ENCODE measurements at places on chromosomes 16 and 17.

DNA sequence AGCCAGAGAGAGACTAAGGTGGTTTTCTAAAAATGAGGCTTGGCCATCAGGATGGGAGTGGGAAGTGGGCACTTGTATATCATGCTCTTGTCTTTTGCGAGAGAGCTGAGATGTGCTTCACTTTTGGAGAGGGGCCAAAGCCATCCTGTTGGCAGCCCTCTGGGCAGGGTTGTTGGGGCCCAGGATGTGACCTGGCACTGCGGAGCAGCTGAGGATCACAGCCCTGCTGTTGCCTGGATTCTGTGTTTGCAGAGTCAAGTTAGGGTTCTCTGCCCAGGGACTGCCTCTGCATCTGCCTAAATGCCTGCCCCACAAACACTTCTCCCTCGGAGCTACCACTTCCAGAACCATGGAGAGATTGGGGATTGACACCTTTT is 71.2 kb downstream of the PLD6 start:
- DNase-seq: no peak

DNA sequence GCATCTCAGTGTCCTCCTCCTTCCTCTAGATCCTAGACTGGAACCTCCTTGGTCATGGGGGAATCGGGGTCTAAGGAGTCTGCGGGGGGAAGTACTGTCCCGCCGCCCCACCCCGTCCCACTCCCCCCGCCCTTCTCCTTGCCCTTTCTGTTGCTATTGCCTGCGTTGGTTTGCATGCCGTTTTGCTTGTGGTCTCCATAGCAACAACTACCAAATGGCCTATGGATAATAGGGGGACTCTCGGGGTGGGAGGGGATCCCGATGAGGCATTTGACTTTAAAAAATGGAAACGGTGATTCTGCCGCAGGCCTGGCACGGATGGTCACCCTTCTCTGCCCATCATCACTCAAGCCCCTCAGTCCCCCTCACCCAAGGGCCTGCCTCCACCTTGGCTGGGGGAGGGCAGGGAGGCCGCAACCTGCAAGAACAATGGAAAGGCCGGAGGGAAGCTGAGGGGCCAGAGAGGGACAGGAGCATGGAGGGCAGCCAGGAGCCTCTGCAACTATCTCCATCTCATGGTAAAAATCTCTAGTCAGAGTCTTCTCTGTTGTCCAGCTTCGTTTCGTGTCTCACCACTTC is 231.4 kb upstream of the TNRC6C start:
- no peak for DNase-seq

DNA sequence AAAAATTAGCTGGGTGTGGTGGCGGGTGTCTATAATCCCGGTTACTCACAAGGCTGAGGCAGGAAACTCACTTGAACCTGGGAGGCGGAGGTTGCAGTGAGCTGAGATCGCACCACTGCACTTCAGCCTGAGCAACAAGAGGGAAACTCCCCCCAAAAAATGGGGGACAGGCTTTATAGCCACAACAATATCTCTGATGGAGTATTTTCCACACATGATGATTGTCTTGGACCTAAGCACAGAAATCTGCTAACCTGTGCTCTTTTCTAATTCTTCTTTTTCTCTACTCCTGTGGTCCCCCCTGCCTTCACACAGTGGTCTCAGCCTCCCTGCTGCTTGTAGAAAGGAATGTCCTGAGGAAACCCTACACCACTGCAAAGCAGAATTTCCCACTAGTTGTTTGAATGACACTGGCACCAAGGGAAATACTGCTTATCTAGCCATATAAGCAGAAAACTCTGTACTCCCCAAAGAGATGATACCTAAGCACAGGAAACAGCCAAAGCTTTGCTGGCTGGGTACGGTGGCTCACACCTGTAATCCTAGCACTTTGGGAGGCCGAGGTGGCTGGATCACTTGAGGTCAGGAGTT is 117.6 kb downstream of the USP31 start:
- no peak for DNase-seq

- DNase-seq: no peak
Measured at GRCh38 chr17:38611070-38611786, 5.5 kb upstream of the SRCIN1 start.

DNA sequence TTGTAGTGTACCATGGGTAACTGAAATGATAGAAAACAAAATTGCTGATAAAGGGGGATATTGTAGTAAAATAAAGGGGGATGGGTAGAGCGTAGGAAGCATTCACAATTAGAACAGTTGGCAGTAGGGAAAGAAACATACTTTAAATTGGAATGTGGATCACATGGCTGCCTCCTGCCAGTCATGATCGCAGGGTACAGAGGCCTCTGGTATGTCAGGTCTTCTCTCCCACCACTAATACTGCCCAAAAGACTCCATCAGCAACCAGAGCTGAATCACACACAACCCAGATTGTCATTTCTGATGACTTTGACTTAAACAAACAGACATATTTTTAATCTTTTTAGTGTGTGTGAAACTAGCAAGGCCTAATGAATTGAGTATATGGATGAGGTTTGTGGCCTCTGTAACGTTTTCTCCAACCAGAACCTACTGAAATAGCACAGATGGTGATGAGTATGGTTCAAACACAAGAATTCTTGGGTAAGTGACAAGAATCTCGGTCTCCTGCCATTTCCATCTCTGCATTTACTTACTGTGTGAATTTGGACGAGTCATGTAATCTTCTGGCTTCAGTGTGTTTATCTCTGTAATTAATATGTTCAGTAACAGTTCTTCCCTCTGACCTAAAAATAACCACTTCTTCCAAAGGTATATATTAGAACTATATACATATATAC is 112.6 kb downstream of the USP22 start:
- no peak for DNase-seq

DNA sequence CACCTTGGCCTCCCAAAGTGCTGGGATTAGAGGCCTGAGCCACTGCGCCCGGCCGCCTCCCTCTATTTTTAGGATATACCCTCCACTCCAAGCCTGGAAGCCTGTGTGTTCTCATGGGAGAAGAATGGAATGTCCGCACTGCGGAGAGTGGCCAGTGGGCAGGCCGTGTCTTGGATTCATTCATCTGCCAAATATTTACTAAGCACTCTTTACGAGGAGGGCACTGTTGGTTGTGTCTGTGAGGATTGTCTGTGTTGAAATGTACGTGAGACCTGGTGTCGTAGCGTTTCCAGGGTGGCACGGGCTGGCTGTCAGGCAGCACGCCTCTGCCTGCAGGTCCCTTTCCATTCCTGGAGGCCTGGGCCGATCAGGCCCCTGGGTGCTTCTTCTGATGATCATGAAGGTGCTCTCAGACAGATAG is 19.2 kb downstream of the PGS1 start:
- no peak for DNase-seq

DNA sequence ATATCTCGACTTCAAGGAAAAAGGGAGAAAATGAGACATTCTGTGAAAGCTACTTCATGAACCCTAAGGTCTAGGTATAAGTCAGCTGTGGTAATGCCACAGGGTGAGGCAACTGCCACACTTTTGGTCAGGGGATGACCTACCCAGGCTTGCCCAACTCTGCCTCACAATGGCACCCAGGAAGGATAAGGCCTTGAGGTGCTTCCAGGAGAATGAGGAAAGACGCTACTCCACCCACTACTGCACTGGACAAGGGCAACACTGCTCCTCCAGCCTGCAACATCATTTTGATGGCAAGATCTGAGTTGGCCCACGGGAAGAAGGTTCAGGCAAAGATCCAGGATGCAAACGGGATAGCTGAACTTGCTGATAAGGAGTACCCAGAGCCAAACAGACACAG is 22.0 kb upstream of the GFOD2 start:
- no peak for DNase-seq

GRCh38 chr16:84726079-84726668 is 26.4 kb downstream of the USP10 start:
- peak; percentile 74 for DNase-seq

DNA sequence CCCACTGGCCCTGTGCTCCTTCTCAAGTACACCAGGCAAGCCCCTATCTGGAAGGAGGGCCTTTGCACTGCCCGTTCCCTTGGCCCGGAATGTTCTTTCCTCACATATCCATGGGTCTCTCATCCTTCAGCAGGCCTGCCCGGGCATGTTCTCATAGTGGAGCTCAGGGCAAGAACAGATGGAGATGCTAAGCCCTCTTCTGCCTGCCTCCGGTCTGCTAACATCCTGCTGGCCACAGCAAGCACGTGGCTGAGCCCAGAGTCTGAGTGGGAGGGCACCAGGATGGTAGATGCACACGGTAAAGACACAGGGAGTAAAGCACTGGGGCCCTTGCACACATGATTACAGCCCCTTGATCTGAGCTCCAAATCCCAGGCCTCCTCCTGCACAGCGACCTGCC is 19.8 kb upstream of the ANKRD40CL start:
- DNase-seq: no peak

- no peak for DNase-seq
Measured at GRCh38 chr17:67488161-67488560, 111.1 kb downstream of the PITPNC1 start.

DNA sequence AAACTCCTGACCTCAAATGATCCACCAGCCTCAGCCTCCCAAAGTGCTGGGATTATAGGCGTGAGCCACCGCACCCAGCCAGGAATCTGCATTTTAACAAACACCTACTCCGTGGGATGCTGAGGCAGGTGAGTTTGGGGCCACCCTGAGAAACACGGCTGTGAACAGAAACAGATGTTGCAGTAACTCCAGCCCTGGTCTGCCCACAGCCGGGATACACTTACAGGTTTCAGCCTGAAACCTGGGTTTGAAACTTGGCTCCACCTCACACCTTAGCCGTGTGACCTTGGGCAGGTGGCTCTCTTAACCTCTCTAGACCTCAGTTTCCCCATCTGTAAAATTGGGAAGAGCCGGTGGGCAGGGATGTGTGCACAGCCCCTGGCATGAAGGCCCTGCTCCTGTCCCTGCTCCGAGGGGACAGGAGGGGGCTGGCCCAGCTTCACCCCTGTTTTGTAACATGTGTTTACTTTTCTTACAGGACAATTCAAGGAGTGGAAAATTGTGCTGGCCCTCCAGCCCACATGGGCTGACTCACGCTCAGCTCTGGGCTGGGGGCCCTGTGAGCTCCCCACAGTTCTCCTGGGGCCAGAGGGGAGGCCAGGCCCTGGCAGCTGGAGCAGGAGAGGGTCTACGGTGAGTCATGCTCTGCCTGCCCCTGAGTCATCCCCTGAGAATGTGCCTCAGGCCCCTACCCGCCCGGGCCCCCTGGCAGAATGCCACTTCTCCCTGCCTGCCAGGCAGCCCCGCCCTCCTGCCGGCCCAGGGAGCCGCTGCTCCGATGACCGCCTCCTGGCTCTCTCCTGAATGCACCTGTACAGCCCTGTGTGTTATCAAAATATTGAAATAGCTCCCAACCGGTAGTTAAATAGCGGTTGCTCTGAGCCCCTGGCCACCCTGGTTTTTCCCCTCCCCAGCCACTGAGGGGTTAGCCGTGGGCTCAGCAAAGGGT is 7.7 kb upstream of the PPL start:
- no peak for DNase-seq

GRCh38 chr16:54355251-54355650 is 68.7 kb upstream of the IRX3 start:
- DNase-seq: no peak

DNA sequence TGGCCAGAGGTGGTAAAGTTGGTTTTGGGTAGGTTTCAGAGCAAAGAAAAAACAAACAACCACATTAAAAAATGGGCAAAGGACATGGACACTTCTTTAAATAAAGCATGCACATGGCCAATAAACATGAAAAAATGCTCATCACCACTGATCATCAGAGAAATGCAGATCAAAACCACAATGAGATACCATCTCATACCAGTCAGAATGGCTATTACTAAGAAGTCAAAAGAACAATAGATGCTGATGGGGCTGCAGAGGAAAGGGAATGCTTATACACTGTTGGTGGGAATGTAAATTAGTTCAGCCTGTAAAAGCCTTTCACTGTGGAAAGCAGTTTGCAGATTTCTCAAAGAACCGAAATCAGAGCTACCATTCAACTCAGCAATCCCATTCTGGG is 598.4 kb upstream of the SOX9 start:
- no peak for DNase-seq

DNA sequence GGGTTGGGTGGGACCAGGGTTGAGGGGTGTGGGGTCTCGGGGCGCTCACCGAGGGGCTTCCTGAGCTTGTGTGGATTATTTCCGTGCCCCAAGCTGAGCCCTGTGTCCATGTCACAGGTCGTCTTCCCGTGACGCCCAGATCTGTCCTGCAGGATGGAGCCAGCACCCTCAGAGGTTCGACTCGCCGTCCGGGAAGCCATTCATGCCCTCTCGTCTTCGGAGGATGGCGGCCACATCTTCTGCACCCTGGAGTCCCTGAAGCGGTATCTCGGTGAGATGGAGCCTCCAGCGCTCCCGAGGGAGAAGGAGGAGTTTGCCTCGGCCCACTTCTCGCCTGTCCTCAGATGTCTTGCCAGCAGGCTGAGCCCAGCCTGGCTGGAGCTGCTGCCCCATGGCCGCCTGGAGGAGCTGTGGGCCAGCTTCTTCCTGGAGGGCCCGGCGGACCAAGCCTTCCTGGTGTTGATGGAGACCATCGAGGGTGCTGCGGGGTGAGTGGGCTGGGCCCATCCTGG is 1.0 kb downstream of the TELO2 start:
- DNase-seq: peak; percentile 3

DNA sequence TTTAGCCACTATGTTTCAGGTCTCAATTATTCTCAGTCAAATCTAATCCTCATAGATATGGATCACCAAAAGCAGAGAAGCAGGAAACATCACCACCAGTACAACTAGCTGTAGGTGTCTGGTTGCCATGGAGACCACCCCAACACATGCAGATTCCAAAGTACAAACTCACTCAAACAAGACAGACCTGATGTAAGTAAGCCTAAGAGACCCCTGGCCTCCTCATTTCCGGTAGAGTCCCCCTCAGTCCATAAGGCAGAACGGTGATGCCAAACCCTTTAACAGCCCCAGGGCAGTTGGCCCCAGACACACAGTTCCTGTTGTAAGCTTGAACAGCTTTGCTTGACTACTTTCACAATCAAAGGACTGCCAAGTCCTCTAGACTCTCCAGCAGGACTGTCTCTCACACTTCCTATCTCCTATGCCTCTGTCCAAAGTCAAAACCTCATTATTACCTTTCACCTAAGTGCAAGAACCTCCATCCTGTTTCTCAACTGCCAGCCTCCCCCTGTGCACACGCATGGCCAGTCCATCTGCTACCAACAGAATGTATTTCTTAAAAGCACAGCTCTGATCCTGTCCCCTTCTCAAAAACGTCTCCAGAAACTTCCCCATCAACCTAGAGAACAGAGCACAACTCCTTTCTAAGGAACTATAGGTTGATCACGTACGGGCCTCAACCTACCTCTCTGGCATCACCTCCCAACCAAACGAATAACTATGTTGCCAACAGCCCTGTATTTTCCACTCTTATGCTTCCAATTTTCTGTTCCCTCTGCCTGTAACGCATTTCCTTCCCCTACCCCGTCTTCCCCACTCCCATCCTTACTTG is 23.9 kb downstream of the SLC39A11 start:
- DNase-seq: no peak

- no peak for DNase-seq
Measured at GRCh38 chr17:42818379-42818778, 5.7 kb downstream of the BECN1 start.

Measured in activated CD4-positive, alpha-beta T cell treated with anti-CD3 and anti-CD28 coated beads, Interleukin-2, Interleukin-4, amounts not matched to agents 100 ng/mL and 50 ng/mL, durations not matched to agents 16 hours and 8 hours (primary cell).